CD4-positive, alpha-beta T cell treated with Interleukin-15 for 4 hours (primary cell): ENCODE measurements at places on chromosomes 11 and 22.
A peak's percentile ranks its signal among the peaks of the same experiment; 100 is the strongest.

- DNase-seq, result no peak
Measured at GRCh38 chr22:33576205-33576604, 344.1 kb downstream of the LARGE1 start.

- DNase-seq, result no peak
Measured at GRCh38 chr22:20256551-20257211, 11.4 kb downstream of the RTN4R start.

DNA sequence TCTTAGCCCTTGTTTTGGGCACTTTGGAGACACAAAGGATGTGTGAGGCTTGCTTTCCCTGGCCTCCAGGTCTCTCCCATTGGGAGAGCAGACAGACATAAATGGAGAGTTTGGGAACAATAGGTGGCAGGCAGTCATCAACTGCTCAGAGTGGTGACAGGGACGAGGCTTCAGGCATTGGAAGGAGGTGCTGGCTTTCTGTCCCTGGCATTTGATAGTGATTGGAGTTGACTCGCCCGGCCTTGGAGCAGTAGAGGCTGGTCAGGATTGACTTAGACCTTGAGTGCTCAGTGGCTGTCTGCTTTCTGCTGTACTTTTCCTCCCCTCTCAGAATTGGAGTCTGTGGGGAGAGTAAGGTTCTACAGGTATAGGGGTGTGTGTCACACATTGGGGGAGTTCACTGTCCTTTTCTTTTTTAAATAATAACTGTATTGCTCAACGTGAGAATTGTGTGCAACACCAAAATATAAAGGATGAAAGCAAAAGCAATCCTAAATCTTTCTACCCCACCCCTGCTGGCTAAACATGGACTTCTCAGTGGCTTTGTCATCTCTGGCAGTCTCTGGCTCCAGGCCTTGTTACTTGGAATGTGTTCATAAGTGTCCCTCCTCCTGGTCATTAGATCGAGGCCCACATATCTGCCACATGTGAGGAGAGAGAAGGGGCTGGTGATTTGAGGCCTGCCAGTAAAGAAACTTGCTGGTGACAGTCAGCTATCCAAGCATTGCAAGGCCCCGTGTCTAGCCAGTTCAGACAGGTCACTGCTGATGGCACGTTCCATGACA lies 21.1 kb downstream of the SHISA8 start:
- no peak for DNase-seq

DNA sequence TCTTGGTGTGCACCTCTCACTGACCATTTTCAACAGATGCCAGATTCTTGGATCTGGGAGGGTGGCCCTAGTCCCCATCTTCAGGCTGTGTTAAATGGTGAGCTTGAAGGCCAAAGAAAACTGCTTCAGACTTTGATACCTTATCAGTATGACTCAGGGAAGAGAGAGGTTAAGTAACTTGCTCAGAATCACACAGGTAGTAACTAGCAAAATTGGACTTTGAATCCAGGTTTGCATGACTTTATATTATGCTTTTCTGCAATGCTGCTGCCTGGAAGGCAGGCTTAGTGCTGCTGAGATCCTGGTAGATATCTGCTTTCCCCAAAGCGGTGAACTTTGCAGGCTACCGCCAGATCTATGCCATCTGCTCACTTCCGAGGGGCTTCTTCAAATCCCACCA lies 487.3 kb downstream of the INSC start:
- DNase-seq, result no peak

DNA sequence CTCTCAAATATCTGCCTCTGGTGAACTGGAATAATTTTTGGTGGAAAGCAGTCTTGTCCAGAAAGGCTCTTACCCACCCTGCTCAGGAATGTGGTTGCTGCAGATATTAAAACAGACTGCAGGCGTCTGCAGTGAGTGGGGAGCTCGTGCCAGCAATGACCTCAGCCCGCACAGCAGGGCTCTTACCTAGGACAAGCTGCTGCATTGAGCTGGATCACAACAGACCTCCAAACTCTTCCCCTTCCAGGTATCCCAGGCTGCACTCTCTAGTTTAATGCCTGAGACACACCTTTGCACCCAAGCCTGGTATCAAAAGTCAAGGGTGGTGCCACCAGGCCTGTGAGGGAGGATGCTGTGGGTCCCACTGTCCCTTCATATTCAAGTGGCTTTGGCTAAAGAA lies 69.7 kb upstream of the CDON start:
- DNase-seq, result no peak

DNA sequence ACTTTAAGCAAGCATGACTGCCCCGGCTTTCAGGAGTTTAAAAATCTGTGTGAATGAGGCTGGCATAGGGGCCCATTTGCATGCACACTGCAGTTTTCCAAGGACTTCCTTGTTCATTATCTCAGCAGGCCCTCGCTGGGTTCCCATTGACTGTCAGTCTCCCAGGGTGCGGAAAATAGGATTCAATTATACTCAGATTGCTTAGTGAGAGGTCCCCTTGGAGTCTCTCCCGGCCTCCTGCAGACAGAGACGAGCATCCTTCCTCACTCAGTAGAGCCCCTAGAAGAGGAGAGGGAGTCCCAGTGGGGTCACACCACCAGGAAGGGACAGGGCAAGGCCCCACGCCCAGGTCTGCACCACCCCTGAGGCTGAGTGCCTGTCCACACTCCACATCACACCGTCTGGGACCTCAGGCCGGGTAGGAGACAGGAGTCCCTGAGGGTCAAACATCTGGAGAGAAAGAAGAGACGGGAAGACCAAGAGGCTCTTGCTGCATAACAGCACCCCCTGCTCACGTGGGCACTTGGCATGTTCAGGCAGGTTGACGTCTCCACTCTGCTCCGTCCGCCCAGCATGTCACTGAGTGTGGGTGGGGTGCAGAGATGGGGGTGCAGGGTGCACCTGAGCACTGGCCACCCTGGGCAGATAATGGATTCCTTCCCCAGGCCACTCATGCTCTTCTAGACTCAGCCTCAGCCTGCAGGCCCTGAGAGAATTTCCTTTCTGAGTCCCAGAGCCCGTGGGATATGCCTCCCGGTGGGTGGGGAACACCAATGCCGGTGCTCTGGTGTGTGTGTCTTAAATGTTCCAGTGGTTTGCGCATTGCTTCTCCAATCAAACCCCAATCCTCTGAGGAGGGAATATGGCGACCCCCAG lies 58.8 kb downstream of the MCM5 start:
- DNase-seq, result no peak

DNA sequence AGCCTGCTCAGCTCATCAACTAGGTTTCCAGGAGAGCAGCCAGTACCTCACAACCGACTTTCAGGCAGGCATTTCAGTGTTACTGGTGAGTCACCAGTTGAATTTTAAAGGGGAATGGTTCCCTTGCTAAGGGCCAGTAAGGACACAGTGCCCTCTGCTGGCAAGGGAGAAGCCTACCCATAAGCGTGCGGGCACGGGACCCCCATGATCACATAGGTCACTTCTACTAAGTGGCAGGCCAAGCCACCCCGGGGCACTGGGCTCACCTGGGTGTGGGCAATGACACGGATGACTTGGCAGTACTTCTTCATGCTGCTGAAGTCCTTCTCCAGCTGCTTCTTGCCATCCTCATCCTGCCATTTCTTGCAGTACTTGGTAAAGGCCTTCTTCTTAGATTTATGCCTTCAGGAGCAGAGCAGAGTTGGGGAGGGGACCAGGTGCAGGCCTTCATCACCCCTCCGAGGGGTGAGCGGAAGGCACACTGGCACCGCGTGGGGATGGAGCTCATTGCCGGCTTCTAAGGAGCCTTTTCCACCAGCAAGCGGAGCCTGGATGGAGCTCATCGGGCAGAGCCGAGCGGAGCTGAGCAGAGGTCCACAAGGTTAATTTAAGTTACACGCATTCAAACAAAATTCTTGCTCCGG lies 2.9 kb downstream of the RPL3 start:
- DNase-seq, result peak; percentile 88

DNA sequence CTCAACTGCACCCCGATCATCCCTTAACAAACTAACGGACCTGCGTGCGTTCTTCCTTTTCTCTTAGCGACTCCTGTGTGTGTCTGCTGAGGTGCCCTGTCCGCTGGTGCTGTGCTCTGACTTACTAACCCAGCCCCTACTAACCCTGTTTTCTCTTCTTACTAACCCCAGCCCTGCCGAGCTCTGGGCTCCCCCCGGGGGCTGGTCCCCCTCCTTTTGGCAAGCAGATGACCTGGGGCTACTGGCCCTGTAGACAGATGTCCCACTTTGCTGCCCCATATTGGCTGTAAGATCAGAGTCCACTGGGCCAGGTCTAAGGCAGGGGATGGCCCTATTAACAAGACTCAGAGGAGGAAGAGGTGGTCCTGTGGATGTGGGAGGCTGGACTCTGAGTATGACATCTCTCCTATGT lies 14.7 kb downstream of the MIAT start:
- no peak for DNase-seq

- DNase-seq, result no peak
Measured at GRCh38 chr11:128745311-128746136, 51.7 kb downstream of the FLI1 start.

DNA sequence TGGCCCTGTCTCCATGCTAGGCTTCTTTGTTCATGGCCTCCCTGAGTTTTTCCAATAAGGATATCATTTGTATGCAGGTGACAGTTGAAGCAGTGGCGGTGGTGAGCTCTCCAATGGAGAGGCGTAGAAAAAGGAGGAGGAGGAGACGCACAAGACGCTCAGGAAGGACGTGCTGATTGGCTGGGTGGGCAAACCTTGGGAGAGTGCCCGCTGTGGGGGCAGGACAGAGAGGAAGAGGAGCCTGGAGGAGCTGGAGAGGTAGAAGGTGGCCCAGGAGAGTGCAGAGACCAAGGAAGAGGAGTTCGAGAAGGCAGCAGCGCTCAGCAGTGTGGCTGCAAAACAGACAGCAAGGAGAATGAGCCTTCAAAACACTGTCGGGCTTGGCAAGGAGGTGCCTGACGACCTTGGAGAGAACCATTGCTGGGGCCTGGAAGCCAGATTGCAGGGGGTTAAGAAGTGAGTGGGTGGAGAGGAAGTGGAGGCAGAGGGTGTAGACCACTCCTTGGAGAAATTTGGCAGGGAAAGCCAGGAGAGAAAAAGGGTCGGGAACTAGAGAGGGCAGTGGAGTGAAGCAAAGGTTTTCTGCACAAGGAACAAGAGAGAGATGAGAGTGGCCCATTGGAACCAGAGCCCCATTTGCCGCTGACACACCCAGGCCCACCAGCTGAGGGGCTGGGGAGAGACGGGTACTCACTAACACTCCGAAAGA lies 7.5 kb downstream of the CLCF1 start:
- no peak for DNase-seq

GRCh38 chr11:76512851-76513653 lies 68.2 kb downstream of the EMSY start:
- peak; percentile 2 for DNase-seq

GRCh38 chr11:121615501-121615900 lies 162.7 kb upstream of the SORL1-AS1 start:
- no peak for DNase-seq

GRCh38 chr11:23123753-23124152 lies 263.5 kb upstream of the CCDC179 start:
- no peak for DNase-seq

DNA sequence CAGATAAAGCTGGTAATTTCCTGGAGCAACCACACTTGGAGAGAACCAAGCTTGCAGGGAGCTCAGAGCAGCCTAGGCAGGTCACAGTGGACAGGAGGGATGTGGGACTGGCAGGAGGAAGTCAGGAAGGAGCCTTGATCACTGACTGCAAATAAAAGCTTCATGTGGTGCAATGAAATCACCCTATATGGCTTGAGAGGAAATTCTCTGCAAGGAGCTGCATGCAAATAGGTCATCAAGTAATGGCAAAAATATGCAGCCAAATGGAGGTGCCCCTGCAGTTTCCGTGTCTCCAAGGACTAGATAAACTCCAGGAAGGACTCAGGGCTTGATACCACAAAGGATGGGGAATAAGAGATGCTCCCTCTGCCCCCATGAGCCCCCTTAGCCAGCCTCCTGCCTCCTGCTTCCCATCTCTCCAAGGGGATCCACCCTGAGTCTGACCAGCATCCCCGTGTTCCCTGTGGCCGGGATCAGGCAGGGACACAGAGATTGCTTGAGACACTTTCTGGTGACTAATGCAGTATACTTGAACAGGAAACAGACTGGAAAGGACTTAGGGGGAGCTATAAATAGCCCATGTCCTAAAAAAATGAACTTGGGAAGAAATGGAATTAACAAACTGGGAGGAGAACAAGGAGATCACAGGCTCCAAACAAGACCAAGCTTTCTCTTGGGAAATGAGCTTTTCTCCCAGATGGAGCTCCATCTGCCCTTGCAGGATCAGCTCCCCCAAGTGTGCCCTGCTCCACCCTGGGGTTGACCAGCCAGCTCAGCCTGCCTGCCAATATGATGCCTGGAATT lies 23.9 kb upstream of the MICAL2 start:
- no peak for DNase-seq

- DNase-seq, result no peak
Measured at GRCh38 chr22:38707346-38707745, 1.6 kb downstream of the GTPBP1 start.

DNA sequence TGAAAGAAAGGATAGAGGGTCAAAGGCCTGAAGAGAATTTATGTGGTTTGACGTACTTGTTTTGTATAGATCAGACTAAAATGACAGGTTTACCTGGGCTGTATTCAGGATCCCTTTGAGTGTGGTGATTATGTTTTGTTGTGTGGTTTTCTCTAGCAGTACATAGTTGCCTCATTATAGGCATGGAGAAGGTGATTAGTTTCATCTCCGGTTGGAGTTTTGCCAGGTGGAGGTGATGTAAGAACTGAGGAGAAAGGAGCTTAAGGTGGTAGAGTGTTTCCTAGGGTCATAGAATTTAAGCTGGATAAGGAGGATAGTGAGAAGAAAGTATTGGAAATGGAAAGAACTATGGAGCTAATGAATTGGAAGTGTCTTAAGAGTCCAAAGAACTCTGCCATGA lies 229.0 kb downstream of the TMEM135 start:
- DNase-seq, result no peak

DNA sequence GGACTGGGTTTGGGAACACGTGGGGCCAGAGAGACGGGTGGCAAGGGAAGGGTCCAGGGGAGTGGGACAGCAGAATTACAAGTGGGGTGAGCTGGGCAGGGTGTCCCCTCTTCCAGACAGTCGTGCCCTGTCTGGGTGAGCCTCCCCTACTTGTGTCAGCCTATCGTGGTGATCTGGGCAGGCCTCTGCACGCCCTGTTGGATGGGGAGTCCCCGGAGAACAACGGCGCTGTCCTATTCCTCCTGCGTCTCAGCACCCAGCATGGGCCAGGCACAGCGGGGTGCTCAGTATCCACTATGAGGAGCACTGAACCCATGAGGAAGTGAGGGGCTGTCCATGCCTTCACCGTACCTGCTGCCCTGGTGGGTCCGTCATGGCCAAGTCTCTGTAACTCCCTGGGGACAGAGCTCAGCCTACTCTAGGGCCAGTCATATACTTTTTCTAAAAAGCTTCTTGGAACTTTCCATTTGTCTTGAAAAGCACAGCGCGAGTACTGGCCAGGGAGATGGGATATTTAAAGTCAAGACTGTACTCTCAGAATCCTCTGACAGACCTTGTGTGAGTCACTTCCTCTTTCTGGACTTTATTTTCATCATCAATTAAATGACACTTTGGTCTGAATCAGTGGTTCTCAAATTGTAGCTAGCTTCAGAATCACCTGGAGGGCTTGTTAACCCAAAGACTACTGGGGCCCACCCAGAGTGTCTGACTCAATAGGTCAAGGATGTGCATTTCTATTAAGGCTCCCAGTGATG lies 81.7 kb upstream of the NECTIN1 start:
- DNase-seq, result no peak

- no peak for DNase-seq
Measured at GRCh38 chr11:67381244-67381972, 8.0 kb upstream of the CLCF1 start.

GRCh38 chr11:25453471-25453870 lies 878.5 kb upstream of the ANO3 start:
- no peak for DNase-seq

GRCh38 chr11:111310723-111311122 lies 12.4 kb downstream of the POU2AF3 start:
- no peak for DNase-seq

GRCh38 chr11:68099057-68099456 lies 22.1 kb downstream of the CHKA start:
- DNase-seq, result no peak
